ENCODE measurements at places on chromosomes 2 and 18. TPM values are rescaled to one million over a fixed set of nuclear protein-coding genes. Genes with fewer than 3 reads are reported as not detected.

NTSR2 gene
- not detected for total RNA-seq

HOXD13 gene
- total RNA-seq: not detected

ADCYAP1 gene
- not detected for total RNA-seq

PCARE gene
- not detected for total RNA-seq

AMER3 gene
- not detected for total RNA-seq

ERICH2 gene
- not detected for total RNA-seq

TRPM8 gene
- not detected for total RNA-seq

COL5A2 gene
- 10.2 TPM for total RNA-seq

SLC11A1 gene
- total RNA-seq: 12.6 TPM

- DNase-seq: no peak
- H3K4me3 ChIP-seq: no peak overlapping the region
- peak overlapping the region; percentile 12 for H3K27ac ChIP-seq
- H3K27me3 ChIP-seq: no peaks in the 10 kb centered on the region
- H3K4me1 ChIP-seq: no peaks in the 10 kb centered on the region
These were observed 54.4 kb downstream of the STK39 start for GRCh38 chr2:168192839-168193616.

DNA sequence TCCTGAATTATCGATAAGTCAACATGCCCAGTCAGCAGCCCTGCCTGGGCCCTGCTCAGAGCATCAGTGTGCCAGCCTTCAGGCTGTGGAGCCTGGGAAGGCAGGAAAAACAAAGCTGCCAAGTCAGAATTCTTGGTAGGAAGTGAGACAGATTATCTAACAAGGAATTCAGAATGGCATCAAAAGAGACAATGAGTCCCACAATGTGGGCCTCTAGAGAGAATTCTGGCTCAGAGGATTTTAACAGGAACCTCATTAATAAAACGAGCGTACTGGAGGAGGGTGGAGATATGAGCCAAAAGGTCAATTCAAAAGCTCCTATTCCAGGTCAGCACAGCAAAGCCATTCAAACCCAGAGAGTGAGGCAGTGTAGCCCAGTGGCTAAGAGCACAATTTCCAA is 327.6 kb upstream of the MMADHC start:
- H3K4me3 ChIP-seq: no peak overlapping the region
- H3K36me3 ChIP-seq: no peaks in the 10 kb centered on the region
- no peak for DNase-seq
- no peak overlapping the region for H3K27ac ChIP-seq
- H3K27me3 ChIP-seq: no peaks in the 10 kb centered on the region

DNA sequence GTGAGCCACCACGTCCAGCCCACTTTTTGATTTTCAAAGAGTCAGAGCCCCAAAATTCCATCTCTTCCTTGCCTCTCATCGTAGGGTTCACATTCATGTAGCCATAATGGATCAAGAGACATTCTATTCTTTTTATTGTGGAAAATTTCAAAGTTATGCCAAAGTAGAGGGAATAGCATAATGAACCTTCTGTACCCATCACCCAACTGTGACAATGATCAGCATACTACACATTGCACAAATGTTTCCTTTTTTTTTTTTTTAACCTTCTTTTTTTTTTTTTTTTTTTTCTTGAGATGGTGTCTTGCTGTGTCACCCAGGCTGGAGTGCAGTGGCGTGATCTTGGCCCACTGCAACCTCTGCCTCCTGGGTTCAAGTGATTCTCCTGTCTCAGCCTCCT is 162.4 kb downstream of the EML6 start:
- H3K4me3 ChIP-seq: no peak overlapping the region
- no peak overlapping the region for H3K27ac ChIP-seq
- no peaks in the 10 kb centered on the region for H3K36me3 ChIP-seq

GRCh38 chr2:237092920-237093781 is 7.5 kb downstream of the COPS8 start:
- no peak overlapping the region for H3K4me3 ChIP-seq
- peak overlapping the region; percentile 58 for H3K27ac ChIP-seq
- DNase-seq: no peak
- H3K27me3 ChIP-seq: no peaks in the 10 kb centered on the region

DNA sequence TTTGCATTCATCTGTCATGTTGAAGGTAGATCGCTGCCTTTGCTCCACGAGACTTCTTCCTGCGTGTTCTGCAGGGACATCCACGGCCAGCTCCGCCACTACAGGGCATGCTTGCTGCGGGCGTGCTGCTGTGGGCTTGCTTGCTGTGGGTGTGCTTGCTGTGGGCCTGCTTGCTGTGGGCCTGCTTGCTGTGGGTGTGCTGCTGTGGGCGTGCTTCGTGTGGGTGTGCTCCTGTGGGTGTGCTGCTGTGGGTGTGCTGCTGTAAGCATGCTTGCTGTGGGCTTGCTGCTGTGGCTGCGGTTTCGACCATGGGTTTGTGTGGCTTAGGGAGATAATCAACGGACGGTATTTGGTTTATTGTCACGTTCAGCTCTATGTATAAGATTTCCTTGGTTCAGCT is 161.3 kb upstream of the NFATC1 start:
- H3K4me1 ChIP-seq: no peaks in the 10 kb centered on the region
- no peaks in the 10 kb centered on the region for H3K27me3 ChIP-seq
- no peaks in the 10 kb centered on the region for H3K36me3 ChIP-seq
- DNase-seq: no peak
- H3K27ac ChIP-seq: no peak overlapping the region

DNA sequence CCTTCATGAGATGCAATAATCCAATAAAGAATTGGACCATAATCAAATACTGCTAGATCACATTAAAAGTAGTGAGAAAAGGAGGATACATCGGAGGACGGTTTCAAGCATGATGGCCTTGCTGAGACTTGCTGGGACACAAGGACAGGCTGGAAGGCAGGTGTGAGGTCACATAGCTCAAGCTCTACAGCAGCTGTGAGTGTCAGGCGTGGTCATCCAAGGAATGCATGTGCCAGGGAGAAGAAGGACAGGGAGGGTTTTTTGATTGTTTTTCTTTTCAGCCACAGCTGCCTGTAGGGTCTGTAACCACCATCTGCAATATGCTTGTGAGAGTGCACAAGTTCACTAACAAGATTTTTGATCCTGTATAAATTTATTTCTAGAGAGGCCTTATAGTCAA is 57.6 kb downstream of the BMP10 start:
- H3K27me3 ChIP-seq: no peaks in the 10 kb centered on the region
- peaks cover 18% of the 10 kb centered on the region for H3K36me3 ChIP-seq
- DNase-seq: no peak
- no peak overlapping the region for H3K27ac ChIP-seq

GRCh38 chr2:11389551-11390398 is 45.3 kb upstream of the ROCK2 start:
- H3K4me3 ChIP-seq: no peak overlapping the region
- no peaks in the 10 kb centered on the region for H3K27me3 ChIP-seq
- H3K36me3 ChIP-seq: no peaks in the 10 kb centered on the region
- H3K4me1 ChIP-seq: no peaks in the 10 kb centered on the region
- DNase-seq: no peak

DNA sequence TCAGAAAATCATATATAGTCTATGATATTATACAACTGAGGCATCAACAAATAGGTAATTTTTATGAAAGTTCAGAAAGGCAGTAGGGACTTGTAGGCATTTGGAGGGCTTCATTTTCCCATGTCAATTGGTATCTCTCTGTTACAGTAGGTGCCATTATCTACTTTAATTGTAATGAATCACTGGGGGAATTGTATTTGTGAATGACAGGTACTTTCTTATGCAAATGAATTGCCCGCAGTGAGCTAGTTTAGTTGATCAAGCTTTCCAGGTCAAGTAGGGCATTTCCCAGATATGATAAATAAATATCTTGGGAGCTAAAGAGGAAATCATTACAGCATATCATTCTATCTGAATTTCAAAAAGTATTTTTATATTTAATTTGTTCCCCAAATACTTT is 1116.3 kb downstream of the DPP10 start:
- no peak overlapping the region for H3K27ac ChIP-seq
- no peaks in the 10 kb centered on the region for H3K4me1 ChIP-seq
- no peaks in the 10 kb centered on the region for H3K36me3 ChIP-seq
- H3K4me3 ChIP-seq: no peak overlapping the region
- no peaks in the 10 kb centered on the region for H3K27me3 ChIP-seq

- H3K4me3 ChIP-seq: no peak overlapping the region
- H3K4me1 ChIP-seq: no peaks in the 10 kb centered on the region
- no peak overlapping the region for H3K27ac ChIP-seq
These were observed 128.7 kb downstream of the TXNL1 start for GRCh38 chr18:56509656-56510055.

DNA sequence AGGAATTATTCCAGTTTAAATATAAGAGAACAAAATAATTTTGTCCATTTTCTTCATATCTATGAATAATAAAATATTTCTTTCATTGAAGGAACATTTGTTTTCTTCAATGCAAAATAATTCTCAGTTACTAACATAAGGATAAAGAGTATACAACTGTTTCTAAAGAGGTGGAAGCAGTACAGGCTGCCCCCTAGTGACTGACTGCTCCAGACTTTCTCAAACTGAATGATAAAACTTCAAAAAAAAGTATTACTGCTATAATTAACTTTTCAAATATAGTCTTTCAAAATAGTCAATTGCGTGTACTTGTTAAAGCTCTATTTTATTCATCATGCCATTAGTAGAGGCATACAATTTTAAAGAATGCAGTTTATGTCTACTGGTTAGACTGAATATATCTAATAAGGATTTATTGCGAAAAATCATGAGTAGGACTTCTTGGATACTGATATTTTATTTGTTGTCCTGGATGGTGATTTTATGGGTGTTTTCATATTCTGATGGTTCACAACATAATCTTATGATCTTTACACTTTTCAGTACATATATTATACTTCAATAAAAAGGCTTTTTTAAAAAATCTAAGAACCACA is 100.1 kb downstream of the WDPCP start:
- H3K4me1 ChIP-seq: no peaks in the 10 kb centered on the region
- no peak overlapping the region for H3K27ac ChIP-seq
- no peak overlapping the region for H3K4me3 ChIP-seq
- H3K36me3 ChIP-seq: no peaks in the 10 kb centered on the region
- no peak for DNase-seq

DNA sequence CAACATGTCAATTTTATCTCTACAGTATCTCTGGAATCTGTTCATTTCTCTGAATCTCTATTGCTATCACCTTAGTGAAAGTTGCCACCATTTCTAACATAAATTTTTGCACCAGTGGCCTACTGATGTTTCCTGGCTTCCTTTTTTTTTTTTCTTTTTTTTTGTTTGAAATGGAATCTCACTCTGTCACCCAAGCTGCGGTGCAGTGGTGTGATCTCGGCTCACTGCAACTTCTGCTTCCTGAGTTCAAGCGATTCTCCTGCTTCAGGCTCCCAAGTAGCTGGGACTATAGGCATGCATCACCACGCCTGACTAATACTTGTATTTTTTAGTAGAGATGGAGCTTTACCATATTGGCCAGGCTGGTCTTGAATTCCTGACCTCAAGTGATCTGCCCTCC is 35.1 kb downstream of the KCNJ13 start:
- no peaks in the 10 kb centered on the region for H3K36me3 ChIP-seq
- no peaks in the 10 kb centered on the region for H3K27me3 ChIP-seq
- no peaks in the 10 kb centered on the region for H3K4me1 ChIP-seq
- no peak overlapping the region for H3K27ac ChIP-seq
- no peak for DNase-seq

DNA sequence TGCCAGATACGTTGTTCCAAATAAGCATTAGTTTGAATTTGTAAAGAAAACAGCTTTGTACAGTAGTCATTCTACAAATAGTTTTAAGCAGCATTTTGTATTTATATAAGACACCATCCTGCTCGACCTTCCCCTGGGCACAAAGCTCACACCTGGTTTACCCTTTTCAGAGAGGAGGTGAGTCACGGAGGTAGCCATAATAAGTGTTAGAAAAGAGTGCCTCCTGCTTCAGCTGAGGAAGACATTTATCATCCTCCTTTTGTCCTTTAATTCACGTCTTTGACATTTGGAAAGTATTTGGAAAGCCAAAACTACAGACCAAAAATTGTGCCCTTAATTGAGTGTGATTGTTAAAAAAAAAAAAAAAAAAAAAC is 6.8 kb downstream of the RAB12 start:
- peaks cover 8% of the 10 kb centered on the region for H3K4me1 ChIP-seq
- no peak overlapping the region for H3K4me3 ChIP-seq
- DNase-seq: no peak
- H3K36me3 ChIP-seq: no peaks in the 10 kb centered on the region

- H3K36me3 ChIP-seq: no peaks in the 10 kb centered on the region
- DNase-seq: no peak
- H3K27me3 ChIP-seq: no peaks in the 10 kb centered on the region
- no peak overlapping the region for H3K27ac ChIP-seq
These were observed 105.5 kb downstream of the FAM168B start for GRCh38 chr2:130987519-130988425.

DNA sequence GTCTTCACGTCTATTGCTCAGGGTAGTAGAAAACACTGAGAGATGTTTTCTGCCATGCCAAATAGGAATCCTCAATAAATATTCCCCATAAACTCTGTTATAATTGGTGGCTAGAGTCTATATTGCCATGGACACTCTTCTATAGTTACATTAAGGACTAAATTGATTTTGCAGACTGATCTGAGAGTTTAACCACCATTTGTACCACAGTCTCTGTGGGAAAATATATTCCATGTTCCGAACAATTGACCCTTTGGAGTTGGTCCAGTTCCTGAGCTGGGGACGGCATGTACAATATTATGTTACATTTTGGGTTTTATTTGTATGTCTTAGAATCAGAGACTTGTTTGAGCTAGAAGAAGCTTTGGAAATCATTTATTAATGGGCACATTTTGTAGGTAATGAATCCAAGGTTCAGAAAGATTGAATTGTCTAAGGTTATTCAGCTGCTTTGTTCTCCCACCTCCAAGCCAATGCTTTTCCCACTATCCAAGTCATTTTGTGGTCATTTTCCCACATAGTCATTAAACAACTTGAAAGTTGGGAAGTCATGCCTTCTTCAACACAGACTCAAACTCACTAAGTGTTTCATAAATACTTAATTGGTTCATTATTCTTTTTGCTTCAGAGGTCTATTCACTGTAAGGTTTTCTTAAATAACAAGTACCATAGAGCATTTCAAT is 5.1 kb upstream of the PPP1CB start:
- no peaks in the 10 kb centered on the region for H3K36me3 ChIP-seq
- H3K4me1 ChIP-seq: peaks cover 11% of the 10 kb centered on the region
- no peaks in the 10 kb centered on the region for H3K27me3 ChIP-seq
- no peak overlapping the region for H3K27ac ChIP-seq
- H3K4me3 ChIP-seq: no peak overlapping the region
- no peak for DNase-seq

- no peak overlapping the region for H3K4me3 ChIP-seq
- no peaks in the 10 kb centered on the region for H3K27me3 ChIP-seq
- no peaks in the 10 kb centered on the region for H3K4me1 ChIP-seq
- DNase-seq: peak; percentile 69
- no peaks in the 10 kb centered on the region for H3K36me3 ChIP-seq
These were observed 207.9 kb downstream of the ARL4C start for GRCh38 chr2:234288974-234289455.
